ENCODE measurements at places on chromosomes 7 and 10.

DNA sequence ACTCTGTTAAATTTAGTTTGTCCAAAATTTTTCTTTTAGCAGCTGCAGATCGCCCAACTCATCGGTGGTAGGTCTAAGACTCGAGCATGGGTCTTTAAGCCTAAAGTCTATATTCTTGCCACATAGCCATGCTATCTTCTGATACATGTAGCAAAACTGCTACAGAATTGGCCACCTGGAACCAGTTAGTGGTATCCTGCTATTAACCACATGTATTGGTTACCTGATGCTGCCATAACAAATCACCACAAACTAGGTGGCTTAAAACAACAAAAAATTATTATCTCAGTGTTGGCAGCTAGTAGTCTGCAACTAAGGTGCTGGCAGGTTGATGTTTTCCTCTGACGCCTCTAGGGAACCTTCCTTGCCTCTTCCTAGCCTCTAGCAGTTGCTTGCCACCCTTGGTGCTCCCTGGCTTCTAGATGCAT lies 96.7 kb upstream of the PIK3CG start:
- DNase-seq: no peak

DNA sequence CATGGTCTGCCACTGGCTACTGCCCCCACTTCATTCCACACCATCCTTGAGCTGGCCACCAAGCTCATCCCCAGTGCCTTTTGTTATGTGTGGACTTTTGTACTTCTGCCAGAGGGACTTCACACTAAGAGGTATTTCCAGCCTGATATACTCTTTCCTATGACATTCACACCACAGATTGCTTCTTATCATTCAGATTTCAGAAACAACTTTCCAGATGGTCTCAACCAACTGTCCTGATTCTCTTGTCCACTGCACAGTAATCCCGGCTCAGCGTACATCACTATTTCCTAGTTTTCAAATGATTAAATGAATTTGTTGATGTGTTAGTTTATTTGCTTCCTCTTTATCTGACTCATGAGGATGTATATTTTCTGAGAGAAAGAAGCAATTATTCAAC lies 7.1 kb downstream of the CDC14C start:
- no peak for DNase-seq

DNA sequence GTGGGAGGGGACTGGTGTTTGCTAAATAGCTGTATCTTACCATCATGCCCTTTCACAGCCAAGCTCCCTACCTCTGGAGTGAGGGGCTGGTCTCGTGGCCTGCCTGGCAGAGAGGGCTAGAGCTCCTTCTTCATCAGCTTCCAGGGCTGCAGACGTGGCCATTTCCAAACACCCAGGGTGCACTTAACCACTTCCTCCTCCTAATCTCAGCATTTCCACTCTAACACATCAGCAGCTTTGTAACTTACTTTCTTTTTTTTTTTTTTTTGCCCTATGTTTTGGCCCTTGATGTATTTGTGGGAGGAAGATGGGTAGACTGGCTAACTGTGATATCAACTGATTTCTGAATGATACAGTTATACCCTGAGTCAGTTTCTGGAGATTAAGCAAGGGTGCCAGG lies 27.4 kb downstream of the LRRC4 start:
- DNase-seq: no peak

DNA sequence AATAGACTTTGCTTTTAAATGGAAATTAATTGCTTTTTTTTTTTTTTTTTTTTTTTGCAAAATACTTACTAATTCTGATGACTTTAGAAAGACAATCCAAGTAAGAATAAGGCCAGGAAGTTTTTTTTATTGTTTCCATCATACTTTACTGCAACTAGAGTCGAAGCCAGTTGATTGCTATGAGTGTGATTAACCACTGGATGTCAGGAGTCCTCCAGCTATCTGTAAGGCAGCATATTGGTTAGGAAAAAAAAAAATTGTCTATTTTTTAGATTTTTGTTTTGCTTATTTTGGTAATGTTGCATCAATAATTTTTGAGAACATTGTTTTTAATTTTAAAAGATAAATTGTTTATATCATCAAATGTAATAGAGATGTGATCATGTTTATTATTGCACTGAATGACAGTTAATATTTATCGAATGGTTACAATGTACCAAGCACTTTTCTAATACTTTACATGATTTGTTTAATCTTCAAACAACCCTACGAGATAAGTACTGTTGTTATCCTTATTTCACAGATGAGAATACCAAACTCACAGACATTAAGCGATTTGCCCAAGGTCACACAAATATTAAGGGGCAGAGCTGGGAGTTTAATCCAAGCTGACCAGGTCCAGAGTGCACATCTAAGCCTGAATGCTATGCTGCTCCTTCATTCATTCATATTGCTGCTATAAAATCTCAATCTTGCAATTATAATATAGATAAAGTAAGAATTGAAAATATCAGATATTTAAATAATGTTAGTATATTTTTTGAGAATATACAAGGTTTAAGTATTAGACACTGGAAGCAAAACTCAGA lies 19.9 kb upstream of the LMOD2 start:
- DNase-seq: no peak

- no peak for DNase-seq
Observed at GRCh38 chr10:78254013-78254412, 220.3 kb downstream of the RPS24 start.

DNA sequence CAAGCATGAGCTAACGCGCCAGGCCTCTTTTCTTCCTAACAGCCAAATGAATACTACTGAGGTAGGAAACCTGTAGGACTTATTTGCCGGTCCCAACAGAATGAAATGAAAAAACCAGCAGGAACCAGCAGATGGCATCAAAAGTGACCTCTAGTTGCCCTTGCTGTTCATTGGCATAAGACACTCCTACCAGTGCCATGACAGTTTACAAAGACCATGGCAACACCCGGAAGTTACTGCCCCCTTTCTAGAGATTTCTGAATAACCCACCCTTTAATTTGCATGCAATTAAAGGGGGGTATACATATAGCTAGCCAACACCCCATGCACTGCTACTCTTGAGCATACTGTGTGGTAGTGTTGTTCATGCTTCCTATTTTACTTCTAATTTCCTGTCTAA lies 65.2 kb downstream of the ATE1 start:
- DNase-seq: no peak

GRCh38 chr10:78868456-78868855 lies 200.3 kb upstream of the ZMIZ1 start:
- DNase-seq: no peak

- DNase-seq: no peak
Observed at GRCh38 chr7:81002421-81002820, 83.6 kb upstream of the SEMA3C start.

DNA sequence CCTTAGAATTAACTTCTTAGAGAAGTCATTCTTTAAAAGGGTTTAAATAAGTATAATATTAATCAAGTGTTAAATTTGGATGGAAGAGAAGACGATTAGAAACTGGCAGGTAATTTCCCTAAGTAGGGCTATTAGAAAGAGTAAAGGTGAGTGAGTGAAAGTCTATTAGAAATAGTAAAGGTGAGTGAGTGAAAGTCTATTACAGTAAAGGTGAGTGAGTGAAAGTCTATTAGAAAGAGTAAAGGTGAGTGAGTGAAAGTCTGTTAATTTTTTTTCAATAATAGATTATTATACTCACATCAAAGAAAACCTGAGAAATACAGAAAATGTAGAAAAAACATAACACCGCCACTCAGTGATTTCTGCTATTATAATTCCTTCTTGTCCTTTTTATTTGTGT lies 10.8 kb upstream of the HBP1 start:
- no peak for DNase-seq

DNA sequence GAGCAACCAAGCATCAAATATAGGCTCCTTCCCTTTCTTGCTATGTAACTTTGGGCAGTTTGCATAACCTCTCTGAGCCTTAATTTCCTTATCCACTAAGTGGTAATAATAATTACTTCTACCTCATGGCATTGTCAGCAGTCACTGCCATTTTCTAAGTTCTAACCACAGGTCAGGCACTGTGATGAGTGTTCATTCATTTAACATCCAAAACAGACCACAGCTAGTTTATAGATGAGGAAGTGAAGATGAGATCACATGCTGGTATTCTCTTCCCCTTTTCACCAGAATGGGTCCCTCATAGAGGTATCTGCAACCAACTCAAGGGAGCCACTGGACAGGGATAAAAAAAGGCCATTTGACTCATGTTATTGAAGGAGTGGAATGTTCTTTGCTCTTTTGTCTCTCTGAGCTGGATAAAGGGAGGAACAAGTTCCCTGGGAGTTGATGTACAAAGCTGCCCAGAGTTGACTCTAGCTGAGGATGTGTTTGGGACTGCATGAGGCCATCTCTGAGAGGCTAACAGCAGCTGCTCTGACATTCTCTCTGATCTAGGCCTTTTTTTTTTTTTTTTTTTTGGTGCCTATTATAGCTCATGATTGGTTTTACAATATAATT lies 65.0 kb downstream of the DNAJC12 start:
- DNase-seq: no peak

GRCh38 chr7:27685893-27686292 lies 23.2 kb upstream of the HIBADH start:
- DNase-seq: no peak

DNA sequence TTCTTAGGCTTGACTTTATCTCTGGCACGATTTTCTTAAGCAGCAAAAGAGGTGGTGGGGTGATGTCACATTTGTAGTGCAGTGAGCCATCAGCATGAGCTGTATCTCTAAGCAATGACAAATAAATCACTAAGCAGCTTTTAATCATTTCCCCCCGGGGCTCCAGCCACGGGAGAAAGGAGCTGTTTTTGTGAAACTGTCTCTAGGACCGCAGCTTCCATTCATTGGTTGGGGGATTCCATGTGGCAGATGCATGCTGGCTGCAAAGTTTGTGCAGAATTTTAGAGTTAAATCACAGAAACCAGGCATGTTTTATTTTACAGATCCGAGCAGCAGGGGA lies 464 bp downstream of the KIAA1217 start:
- DNase-seq: no peak

- DNase-seq: no peak
Observed at GRCh38 chr10:62684911-62685310, 119.6 kb upstream of the ADO start.

- DNase-seq: no peak
Observed at GRCh38 chr7:133301444-133301843, 48.6 kb downstream of the EXOC4 start.

- no peak for DNase-seq
Observed at GRCh38 chr10:100827819-100828737, 82.7 kb downstream of the PAX2 start.

DNA sequence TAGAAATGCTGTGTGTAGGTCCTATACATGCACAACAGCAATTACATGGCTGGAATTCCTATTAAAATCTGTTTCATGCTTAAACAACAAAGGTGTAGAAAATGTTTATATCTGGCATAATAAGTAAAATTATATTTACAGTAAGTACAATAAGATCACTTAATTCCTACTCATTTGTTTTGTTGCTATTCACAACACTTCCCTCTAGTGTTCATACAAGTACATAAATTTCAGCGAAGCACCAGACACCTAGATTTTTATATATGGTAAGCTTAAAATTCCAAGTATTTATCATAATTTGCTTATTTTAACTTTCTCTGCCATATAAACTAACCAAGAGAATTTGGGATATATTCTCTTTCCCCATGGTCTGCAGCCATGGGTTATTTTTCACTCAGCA lies 51.8 kb upstream of the ANK3 start:
- no peak for DNase-seq

GRCh38 chr7:25994433-25994994 lies 157.5 kb upstream of the NFE2L3 start:
- DNase-seq: no peak

- DNase-seq: no peak
Observed at GRCh38 chr10:11909618-11910017, 86.5 kb downstream of the PROSER2 start.

DNA sequence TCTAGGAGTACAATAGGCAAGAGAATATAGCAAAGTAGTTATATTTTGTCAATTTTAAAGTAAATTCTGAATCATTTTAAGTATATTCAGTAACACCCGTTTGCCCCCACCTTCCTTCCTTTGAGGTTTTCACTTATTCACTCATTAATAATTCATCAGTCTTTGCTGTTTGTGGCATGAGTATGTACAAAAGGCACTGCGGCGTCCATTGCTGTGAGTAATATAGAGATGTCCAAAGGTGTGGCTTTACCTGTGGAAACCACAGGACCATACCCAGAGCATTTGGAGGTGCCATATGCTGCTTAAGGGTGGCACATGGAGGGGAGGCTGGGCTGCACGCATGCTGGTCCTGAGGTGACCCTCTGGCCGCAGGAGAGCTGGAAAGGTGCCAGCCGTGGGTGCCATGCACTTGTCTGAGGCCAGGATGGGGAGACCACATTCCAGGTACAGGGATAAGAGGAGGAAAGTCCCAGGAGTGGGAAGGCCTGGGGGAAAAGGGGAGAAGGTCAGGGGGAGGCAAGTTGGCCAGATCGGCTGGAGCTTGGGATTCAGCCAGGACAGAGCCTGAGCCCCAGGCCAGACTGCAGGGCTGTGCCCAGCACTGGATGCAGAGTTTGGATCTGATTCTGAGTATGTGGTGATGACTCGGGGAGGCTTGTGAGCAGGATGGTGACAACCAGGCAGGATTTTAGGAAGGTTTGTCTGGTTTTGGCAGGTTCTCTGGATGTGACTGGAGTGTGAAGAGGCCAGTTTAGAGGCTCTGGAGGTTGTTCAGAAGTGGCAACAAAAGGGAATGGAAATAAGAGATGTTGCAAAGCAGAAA lies 223.4 kb downstream of the MGMT start:
- no peak for DNase-seq

DNA sequence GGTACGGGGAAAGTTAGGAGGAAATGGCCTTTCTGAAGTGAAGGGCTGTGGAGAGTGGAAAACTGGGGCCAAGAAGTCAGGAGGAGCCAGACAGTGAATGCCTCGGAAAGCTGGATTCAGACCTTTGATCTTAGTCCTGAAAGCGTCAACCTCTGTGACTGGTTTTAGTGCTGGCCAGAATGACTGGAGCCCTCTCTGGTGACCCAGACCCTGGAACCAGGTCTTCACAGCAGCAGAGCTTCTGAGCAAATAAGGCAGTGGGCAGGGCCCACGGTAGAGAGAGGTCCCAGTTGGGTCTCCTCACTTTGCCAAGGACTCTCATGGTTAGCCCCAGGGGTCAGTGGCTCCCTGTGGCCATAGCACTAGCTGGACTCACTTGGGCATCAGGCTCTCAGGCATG lies 157.7 kb upstream of the EEPD1 start:
- DNase-seq: no peak

GRCh38 chr7:86013662-86014061 lies 630.0 kb upstream of the GRM3 start:
- no peak for DNase-seq

- no peak for DNase-seq
Observed at GRCh38 chr7:45229156-45229920, 71.7 kb downstream of the RAMP3 start.

DNA sequence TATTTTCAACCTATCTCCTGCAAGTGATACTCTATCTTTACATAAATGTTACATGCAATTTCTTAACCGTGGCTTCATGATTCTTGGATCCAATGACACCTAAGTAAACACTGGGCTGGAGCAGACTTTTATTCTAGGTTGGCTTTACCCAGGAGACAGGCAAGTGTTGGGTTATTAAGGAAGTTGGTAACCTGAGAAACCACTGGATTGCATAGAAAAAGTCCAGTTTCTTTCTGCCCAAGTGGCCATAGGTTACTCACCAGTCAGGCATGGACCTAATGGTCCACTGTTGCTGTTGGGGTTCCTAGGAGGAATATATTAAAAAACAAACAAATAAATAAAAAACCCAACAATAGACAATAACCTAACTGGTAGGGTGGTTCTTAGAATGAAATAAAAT lies 112.8 kb downstream of the SEMA3D start:
- no peak for DNase-seq

Measured in NCI-H524 treated with DMSO at 0.1 percent for 48 hours (cell line).